Heart right ventricle (tissue), 16 donors: ENCODE measurements at places on chromosomes 2 and 18.

GRCh38 chr18:4040391-4041092 lies 414.6 kb downstream of the DLGAP1 start:
- no peaks in the 10 kb centered on the region for H3K36me3 ChIP-seq
- no peak overlapping the region for H3K27ac ChIP-seq
- no peaks in the 10 kb centered on the region for H3K27me3 ChIP-seq

- H3K4me3 ChIP-seq, result no peak overlapping the region
- no peaks in the 10 kb centered on the region for H3K27me3 ChIP-seq
- DNase-seq, result no peak
- H3K36me3 ChIP-seq, result no peaks in the 10 kb centered on the region
- no peaks in the 10 kb centered on the region for H3K4me1 ChIP-seq
Measured at GRCh38 chr2:31219131-31219969, 2.0 kb upstream of the CAPN14 start.

GRCh38 chr2:190993292-190993643 lies 20.7 kb downstream of the STAT1 start:
- no peaks in the 10 kb centered on the region for H3K4me1 ChIP-seq
- H3K27me3 ChIP-seq, result no peaks in the 10 kb centered on the region
- peaks cover 82% of the 10 kb centered on the region for H3K36me3 ChIP-seq
- no peak overlapping the region for H3K27ac ChIP-seq
- DNase-seq, result no peak
- no peak overlapping the region for H3K4me3 ChIP-seq

GRCh38 chr2:200063155-200063554 lies 107.8 kb downstream of the MAIP1 start:
- no peak for DNase-seq
- H3K36me3 ChIP-seq, result no peaks in the 10 kb centered on the region
- H3K4me3 ChIP-seq, result no peak overlapping the region
- no peak overlapping the region for H3K27ac ChIP-seq
- no peaks in the 10 kb centered on the region for H3K27me3 ChIP-seq

DNA sequence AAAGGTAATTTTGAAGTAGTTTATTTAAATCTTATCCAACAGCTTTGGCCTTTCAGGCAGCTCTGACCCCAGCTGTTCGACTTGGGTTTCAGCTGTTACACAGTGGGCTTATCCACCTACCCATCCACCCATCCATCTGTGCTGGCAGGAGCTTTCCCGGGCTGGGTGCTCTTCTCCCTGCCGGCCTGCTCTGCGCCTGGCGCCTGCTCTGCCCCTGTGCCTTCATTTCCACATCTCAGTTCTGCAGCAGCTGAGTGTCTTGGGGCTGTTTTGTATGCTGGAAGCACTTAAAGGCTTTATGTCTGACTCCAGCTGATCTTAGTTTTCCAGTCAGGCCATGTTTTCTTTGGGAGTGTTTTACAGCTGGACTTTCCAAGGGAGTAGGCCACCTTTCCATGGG lies 24.2 kb downstream of the LDLRAD4 start:
- H3K4me3 ChIP-seq, result no peak overlapping the region
- DNase-seq, result no peak
- H3K27me3 ChIP-seq, result no peaks in the 10 kb centered on the region
- peaks cover 3% of the 10 kb centered on the region for H3K4me1 ChIP-seq
- H3K27ac ChIP-seq, result no peak overlapping the region

GRCh38 chr2:1757567-1757966 lies 13.3 kb upstream of the PXDN start:
- DNase-seq, result no peak
- no peaks in the 10 kb centered on the region for H3K4me1 ChIP-seq
- H3K27ac ChIP-seq, result no peak overlapping the region

GRCh38 chr2:178280244-178280852 lies 86.0 kb downstream of the OSBPL6 start:
- peaks cover 7% of the 10 kb centered on the region for H3K4me1 ChIP-seq
- no peaks in the 10 kb centered on the region for H3K27me3 ChIP-seq
- peak; percentile 51 for DNase-seq
- no peak overlapping the region for H3K4me3 ChIP-seq
- no peaks in the 10 kb centered on the region for H3K36me3 ChIP-seq

GRCh38 chr18:74172697-74173433 lies 24.5 kb downstream of the TIMM21 start:
- H3K4me1 ChIP-seq, result no peaks in the 10 kb centered on the region
- no peak for DNase-seq
- H3K36me3 ChIP-seq, result no peaks in the 10 kb centered on the region
- H3K27ac ChIP-seq, result no peak overlapping the region
- H3K27me3 ChIP-seq, result peaks cover 6% of the 10 kb centered on the region
- H3K4me3 ChIP-seq, result no peak overlapping the region

GRCh38 chr2:154706660-154707059 lies 8.2 kb downstream of the KCNJ3 start:
- no peaks in the 10 kb centered on the region for H3K4me1 ChIP-seq
- H3K27me3 ChIP-seq, result no peaks in the 10 kb centered on the region
- H3K27ac ChIP-seq, result no peak overlapping the region
- H3K36me3 ChIP-seq, result no peaks in the 10 kb centered on the region
- DNase-seq, result no peak
- H3K4me3 ChIP-seq, result no peak overlapping the region

- DNase-seq, result peak; percentile 92
- H3K27me3 ChIP-seq, result no peaks in the 10 kb centered on the region
- H3K4me3 ChIP-seq, result peak overlapping the region; percentile 40
- H3K27ac ChIP-seq, result peak overlapping the region; percentile 98
- no peaks in the 10 kb centered on the region for H3K36me3 ChIP-seq
- H3K4me1 ChIP-seq, result peaks cover 72% of the 10 kb centered on the region
Measured at GRCh38 chr2:231642631-231643494, 50.2 kb downstream of the TEX44 start.

DNA sequence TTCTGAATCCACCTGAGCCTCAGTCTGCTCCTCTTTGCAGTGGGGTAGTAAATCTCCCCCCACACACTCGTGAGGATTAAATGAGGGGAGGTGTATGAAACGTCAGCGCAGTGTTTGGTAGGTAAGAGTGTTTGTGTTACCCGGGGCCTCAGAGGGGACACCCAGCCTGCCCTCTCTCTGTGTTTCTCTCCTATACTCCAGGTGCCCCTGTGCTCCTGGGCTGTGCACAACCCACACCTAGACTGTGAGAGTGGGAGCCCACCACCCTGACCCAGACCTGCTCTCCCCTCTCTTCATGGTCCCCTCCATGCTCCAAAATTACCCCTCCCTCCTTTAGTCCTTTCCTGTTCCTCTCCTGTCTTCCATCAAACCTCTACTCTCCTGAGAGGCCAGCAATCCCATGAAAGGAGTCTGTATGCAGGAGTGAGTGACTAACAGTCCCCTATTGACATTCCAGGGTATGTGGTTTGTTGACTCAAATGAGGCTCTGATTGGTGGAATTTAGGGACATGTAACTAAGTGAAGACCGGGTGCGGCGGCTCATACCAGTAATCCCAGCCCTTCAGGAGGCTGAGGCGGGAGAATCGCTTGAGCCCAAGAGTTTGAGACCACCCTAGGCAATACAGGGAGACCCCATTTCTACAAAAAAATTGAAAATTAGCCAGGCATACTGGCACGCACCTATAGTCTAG lies 10.4 kb downstream of the CIB4 start:
- no peak overlapping the region for H3K4me3 ChIP-seq
- H3K36me3 ChIP-seq, result no peaks in the 10 kb centered on the region
- no peak for DNase-seq
